ENCODE measurements at places on chromosomes 5 and 9. TPM values are rescaled to one million over a fixed set of nuclear protein-coding genes. Genes with fewer than 3 reads are reported as not detected.

Gene IL4
- not detected for total RNA-seq

Gene PCDHB16
- total RNA-seq = 1.1 TPM

DNA sequence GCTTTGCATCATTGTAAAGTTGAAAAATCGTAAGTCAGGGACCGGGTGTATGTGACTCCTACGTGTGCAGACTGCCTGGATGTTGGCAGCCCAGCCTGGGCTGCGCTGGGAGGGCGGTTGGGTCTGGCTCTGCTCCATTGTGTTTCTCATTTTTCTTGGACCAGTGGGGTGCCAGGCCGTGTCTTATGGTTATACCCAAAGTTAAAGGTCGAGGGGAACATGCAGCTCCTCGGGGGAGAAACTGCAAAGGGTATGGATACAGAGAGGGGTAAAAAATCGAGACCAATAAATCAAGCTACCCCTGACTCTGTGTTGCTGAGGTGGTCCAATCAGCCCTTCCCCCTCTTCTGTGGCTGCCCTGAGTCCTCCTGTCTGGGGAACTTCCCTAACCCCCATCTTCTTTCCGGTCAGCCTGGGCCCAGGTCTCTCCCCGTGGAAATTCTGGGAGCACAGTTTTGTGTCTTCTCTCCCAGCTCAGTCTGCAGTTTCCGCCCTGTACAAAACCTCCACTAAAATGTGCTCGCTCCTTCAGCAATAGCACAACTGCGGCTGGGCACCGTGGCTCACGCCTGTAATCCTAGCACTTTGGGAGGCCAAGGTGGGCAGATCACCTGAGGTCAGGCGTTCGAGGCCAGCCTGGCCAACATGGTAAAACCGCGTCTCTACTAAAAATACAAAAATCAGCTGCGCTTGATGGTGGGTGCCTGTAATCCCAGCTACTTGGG lies 34.1 kb upstream of the UNC5A start:
- no peak for DNase-seq

GRCh38 chr5:179297486-179298180 lies 47.6 kb downstream of the ADAMTS2 start:
- no peak for DNase-seq

DNA sequence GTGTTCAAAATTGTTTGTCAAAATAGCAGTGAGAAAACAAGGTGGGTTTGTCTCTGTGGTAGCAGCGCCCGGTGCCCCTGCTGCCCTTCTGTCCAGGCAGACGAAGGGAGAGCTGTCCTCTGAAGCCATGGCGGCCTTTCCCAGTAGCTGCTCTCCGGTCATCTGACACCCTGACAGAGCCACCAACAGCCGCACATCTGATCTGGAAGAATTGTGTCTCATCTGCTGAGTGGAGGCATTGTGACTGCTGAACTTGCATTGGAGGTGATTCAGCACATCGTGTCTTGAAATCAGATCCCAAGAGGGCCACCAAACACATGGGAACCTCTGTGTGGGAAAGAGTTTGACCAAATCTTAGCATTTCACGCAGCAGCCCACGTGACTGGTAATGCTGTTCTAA lies 337.6 kb upstream of the IRX1 start:
- no peak for DNase-seq

DNA sequence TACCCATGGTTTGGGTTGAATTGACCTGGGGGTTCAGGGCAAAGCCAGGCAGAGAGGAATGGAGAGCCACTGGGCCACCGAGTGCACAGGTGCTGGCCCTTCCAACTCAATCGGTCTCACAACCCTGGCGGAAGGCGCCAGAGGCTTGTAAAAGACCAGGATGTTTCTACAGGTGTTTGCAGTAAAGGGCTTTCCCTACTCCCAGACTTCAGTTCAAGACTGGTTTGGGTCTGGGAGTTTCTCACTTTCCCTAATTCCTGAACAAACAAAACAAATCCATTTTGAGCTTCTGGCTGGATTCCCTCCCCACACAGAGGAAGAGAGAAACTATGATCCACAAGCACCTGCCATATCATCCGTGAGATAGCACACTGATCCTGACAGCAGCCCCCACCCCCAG lies 125.2 kb upstream of the KLF4 start:
- no peak for DNase-seq

DNA sequence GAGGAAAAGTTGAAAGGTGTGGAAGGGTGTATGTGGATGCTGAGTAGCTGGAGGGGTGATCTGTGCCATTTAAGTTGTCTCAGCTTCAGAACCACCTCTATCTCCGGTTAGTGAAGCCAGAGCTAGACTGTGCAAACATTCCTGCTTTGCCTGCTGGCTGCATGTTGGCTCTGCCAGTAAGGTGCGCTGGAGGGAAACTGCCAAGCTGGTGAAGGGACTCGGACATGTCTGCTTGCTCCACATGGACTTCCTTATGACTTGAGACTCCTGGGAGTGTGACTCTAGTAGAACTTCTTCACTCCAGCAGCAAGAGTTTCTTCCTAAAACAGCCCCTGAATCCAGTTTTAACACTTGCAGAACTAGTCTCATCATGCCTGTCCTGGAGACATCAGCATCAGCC lies 27.9 kb downstream of the DAB2 start:
- DNase-seq = no peak

DNA sequence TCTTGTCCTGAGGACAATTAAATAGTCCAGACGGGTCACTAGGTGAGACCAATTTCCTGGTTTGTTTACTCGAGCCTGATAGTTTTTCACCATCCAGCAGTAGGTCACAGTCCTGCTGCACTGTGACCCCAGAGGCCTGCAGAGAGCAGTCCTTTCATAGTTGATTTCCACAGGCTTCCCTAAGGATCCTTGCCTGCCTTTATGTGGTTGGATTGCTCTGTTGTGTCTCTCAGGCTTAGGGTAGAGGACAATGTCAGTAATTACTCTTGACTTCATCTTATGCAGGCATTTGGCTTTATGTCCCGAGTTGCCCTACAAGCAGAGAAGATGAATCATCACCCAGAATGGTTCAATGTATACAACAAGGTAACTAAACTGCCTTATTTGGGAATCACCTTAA lies 9.0 kb upstream of the CATSPER3 start:
- no peak for DNase-seq

- DNase-seq = no peak
Measured at GRCh38 chr5:12557012-12557411, 652.8 kb upstream of the CTNND2 start.

Measured in glomerular endothelial cell (primary cell).